Stomach (tissue), 19 donors: ENCODE measurements at places on chromosomes 1 and 21. TPM values are rescaled to one million over a fixed set of nuclear protein-coding genes. Genes with fewer than 3 reads are reported as not detected.

The ZSCAN20 gene
- total RNA-seq = 0.58 TPM

GRCh38 chr1:33828654-33829053, 35.2 kb upstream of the HMGB4 start:
- DNase-seq = no peak

GRCh38 chr21:43311301-43311817, 115.6 kb downstream of the SIK1 start:
- peak; percentile 81 for DNase-seq

DNA sequence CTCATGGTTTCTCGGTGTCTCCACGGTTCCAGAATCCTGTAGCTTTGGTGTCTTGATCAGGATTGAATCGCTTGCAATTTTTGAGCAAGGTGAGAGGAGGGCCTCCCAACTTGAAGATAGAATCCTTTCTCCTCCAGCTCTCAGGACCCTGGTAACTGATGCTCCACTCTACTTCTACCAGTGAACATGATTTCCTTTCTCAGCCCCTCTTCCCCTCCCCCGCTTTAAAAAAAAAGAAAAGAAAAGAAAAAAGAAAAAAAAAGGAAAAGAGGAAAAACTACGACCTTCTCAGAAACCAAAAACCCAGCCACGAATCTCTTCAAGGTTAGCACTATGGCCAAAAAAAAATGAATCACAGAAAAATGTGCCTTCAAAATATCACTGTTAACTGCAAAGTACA, 1.2 kb downstream of the ARHGEF11 start:
- no peak for DNase-seq

- DNase-seq = no peak
These were observed 264.5 kb downstream of the MRPL39 start for GRCh38 chr21:25342816-25343215.
